ENCODE measurements at places on chromosomes 2 and 18.

GRCh38 chr18:59690996-59691395 lies 6.2 kb downstream of the CCBE1 start:
- DNase-seq: no peak

GRCh38 chr2:44938287-44939105 lies 3.0 kb upstream of the SIX3 start:
- DNase-seq: no peak

GRCh38 chr2:118803012-118803411 lies 44.4 kb downstream of the EN1 start:
- no peak for DNase-seq

DNA sequence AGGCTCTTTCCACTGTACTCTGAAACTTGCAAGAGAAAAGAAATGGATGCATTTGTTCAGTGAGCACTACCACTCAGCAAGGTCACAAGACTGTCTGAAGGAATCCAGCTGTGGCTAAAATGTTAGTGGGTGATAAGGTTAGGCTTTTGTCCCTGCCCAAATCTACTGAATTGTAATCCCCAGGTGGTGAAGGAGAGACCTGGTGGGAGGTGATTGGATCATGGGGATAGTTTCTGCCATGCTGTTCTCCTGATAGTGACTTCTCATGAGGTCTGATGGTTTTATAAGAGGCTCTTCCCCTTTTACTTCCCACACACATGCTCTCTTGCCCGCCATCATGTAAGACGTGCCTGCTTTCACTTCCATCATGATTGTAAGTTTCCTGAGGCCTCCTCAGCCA lies 68.2 kb downstream of the ZNF385B start:
- DNase-seq: no peak

DNA sequence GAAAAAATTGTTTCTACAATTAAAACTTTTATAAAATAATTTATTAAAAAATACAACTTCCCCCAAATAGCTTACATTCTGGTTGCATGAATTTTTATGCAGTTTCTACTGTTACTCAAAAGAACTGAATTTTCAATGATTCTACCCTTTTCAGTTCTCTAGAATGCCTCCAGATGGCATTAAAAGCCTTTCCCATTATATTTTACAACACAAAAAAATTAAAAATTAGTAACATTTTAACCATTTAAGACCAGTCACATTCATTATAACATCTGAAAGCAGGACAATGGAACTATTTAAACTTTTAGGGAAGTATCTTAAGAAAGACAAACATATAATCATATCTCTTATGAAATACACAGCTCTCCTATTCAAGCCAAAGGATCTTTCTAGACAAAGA lies 236.0 kb upstream of the REV1 start:
- DNase-seq: no peak

GRCh38 chr2:226600184-226600583 lies 199.4 kb downstream of the IRS1 start:
- no peak for DNase-seq

- no peak for DNase-seq
Measured at GRCh38 chr2:106130251-106130998, 63.7 kb downstream of the UXS1 start.

DNA sequence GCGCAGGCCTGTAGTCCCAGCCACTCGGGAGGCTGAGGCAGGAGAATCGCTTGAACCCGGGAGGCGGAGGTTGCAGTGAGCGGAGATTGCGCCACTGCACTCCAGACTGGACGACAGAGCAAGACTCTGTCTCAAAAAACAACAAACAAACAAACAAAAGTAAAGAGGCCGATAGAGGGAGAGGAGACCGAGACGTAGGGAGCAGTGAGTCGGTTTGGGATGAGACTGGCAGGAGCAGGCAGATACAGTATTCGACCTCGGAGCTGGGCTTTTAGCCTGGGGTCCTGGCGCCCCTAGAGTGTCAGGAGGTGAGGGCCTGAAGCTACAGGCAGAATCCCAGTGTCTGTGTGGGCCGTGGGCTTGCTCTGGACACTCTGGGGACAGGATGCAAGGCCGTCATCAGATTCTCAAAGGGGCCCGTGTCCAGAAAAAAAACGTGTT lies 51.2 kb downstream of the SLC4A1AP start:
- no peak for DNase-seq

- DNase-seq: peak; percentile 48
Measured at GRCh38 chr2:233404222-233404621, 49.9 kb downstream of the DGKD start.

- DNase-seq: no peak
Measured at GRCh38 chr18:48352051-48352755, 57.0 kb downstream of the ZBTB7C start.

DNA sequence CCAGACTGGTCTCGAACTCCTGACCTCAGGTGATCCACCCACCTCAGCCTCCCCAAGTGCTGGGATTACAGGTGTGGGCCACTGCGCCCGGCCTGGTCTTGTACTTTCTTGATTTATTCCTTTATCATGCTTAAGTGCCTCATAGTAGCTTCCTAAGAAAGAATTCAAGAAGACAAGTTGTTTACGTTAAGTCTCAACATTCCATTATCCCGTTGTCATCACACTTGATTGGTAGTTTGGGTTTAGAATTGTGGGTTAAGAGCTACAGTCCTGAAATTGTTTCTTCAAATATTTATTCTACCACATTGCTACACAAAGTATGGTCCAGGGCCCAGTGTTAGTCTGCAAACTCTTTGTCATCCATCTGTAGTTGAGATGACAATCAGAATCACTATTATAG lies 194.0 kb downstream of the VWC2L start:
- DNase-seq: no peak

- no peak for DNase-seq
Measured at GRCh38 chr2:210655229-210655975, 99.0 kb downstream of the CPS1 start.

- DNase-seq: no peak
Measured at GRCh38 chr2:191910518-191910917, 63.6 kb upstream of the CAVIN2 start.

GRCh38 chr2:4110273-4110672 lies 406.9 kb downstream of the DCDC2C start:
- no peak for DNase-seq

- no peak for DNase-seq
Measured at GRCh38 chr2:181258720-181259119, 198.5 kb upstream of the ITGA4 start.

GRCh38 chr18:7626175-7626921 lies 59.2 kb downstream of the PTPRM start:
- no peak for DNase-seq

GRCh38 chr2:138275292-138275690 lies 226.3 kb upstream of the SPOPL start:
- DNase-seq: no peak

DNA sequence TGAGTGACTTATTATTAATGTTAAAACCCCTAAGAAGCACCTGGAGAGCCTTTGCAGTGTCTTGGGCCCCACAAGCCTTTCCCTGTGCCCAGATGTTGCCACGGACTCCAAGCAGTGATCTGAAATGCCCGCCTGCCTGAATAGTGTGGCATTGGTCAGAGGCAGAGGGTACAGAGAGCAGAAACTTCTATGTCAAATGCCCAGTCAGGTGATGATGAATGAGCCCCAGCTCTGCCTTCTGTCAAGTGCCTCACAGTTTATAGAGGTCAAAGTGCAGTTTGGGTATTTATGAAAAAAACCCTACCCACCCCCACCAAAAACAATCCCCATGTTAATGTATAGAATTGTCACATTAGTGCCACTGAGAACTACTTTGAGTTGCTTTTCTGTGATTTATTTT lies 170.0 kb upstream of the SIX3 start:
- no peak for DNase-seq
